ENCODE measurements at places on chromosomes 11 and 22.
A peak's percentile ranks its signal among the peaks of the same experiment; 100 is the strongest.

- H3K36me3 ChIP-seq, result no peaks in the 10 kb centered on the region
- H3K27me3 ChIP-seq, result no peaks in the 10 kb centered on the region
- H3K4me3 ChIP-seq, result no peak overlapping the region
- no peak overlapping the region for H3K27ac ChIP-seq
- no peaks in the 10 kb centered on the region for H3K4me1 ChIP-seq
Observed at GRCh38 chr11:77055101-77055561, 11.6 kb upstream of the CAPN5 start.

DNA sequence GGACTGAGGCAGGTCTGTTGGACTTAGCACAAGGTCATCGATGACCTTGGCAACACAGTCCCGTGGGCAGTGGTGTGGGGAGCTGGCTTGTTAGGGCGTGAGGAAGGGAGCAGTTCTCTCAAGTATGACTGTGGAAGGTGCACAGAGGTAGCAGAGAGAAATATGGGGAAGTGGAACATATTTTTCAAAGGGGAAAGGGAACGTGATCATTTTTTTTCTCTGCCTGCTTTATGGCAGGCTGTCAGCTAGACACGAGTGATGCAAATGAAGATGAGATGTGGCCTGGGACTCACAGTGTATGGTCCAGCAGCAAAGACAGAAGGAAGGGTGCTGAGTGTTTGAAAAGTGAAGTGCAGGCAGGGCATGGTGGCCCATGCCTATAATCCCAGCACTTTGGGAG, 30.6 kb downstream of the ADAMTS8 start:
- H3K27ac ChIP-seq, result no peak overlapping the region
- no peak for DNase-seq
- no peaks in the 10 kb centered on the region for H3K27me3 ChIP-seq
- H3K4me1 ChIP-seq, result peaks cover 28% of the 10 kb centered on the region
- H3K36me3 ChIP-seq, result no peaks in the 10 kb centered on the region

GRCh38 chr11:2942872-2943710, 13.9 kb upstream of the PHLDA2 start:
- no peak for DNase-seq
- no peaks in the 10 kb centered on the region for H3K36me3 ChIP-seq
- no peak overlapping the region for H3K27ac ChIP-seq
- H3K27me3 ChIP-seq, result no peaks in the 10 kb centered on the region

GRCh38 chr22:20083157-20083890, 3.3 kb downstream of the DGCR8 start:
- H3K27me3 ChIP-seq, result no peaks in the 10 kb centered on the region
- no peak for DNase-seq
- peaks cover 28% of the 10 kb centered on the region for H3K36me3 ChIP-seq
- H3K4me3 ChIP-seq, result no peak overlapping the region
- H3K27ac ChIP-seq, result no peak overlapping the region
- peaks cover 33% of the 10 kb centered on the region for H3K4me1 ChIP-seq

DNA sequence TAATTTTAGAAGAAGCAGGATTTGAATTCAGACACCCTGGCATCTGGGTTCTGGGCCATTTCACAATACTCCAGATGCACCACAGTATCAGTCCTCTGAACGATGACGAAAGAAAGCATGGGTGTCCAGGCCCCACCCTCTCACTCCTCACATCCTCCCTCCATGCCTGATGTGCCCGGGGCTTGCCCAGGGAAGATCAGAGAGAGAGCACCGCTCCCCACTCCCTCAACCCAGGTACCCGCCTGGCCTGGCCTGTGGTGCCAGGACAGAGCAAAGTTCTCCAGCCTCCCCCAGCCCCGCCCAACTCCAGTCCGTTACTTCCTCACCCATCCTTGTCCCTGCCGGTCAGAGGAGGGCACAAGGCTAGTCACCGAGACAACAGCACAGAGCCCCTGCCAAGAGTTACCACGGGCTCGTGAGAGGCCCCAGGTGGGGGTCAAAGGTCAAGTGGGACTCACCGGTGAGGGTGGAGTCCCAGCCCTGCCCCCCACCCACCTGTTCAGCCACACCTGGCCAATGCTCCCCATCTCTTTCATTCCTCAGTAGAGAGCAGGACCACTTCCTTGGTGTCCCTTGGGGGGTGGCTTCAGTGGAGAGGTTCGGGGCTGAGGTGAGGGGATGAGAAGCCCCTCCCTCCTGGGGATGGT, 8.1 kb downstream of the BCL9L start:
- H3K4me1 ChIP-seq, result peaks cover 14% of the 10 kb centered on the region
- no peaks in the 10 kb centered on the region for H3K27me3 ChIP-seq
- H3K4me3 ChIP-seq, result peak overlapping the region; percentile 23
- no peaks in the 10 kb centered on the region for H3K36me3 ChIP-seq
- H3K27ac ChIP-seq, result peak overlapping the region; percentile 97

DNA sequence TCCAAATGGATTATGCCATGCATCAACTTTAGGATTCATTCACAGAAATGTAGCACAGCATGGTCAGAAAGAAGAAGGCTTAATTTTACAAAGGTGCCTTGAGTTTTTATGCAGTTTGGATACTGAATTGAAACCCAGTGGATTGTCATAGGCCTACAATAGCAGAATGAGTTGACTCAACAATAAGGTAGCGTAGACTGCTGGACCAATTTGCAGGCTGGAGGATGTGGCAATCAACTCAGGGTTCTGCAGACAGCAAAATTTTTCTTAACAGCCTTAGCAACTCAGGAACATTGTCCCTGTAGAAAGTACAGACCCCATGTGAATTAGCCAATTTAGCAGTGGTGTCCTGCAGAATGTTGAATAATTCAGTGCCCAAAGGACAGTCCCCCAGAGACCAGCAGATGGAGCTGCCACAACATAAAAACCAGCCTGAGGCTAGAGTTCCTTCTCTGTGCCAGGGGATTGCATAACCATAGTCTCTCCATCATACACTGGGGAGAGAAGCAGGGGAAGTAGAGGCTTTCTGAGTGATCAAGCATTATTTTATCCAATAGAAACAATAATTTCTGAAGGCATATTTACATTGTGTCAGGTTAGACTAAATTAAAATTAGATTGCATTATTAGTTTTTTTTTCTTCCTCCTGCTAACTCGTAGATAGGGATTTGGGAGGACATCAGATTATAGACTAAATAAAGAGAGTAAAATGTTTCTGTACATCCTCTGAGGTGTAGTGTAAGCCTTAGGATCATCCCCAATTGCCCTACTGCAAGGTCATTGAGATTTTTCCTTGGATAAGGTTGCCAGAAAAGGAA, 20.3 kb upstream of the MRPL17 start:
- peaks cover 15% of the 10 kb centered on the region for H3K4me1 ChIP-seq
- H3K4me3 ChIP-seq, result no peak overlapping the region
- H3K36me3 ChIP-seq, result no peaks in the 10 kb centered on the region
- H3K27me3 ChIP-seq, result no peaks in the 10 kb centered on the region
- no peak overlapping the region for H3K27ac ChIP-seq

GRCh38 chr22:41556561-41556960, 4.2 kb upstream of the CSDC2 start:
- H3K4me3 ChIP-seq, result no peak overlapping the region
- no peaks in the 10 kb centered on the region for H3K36me3 ChIP-seq
- no peak for DNase-seq
- no peaks in the 10 kb centered on the region for H3K4me1 ChIP-seq
- no peaks in the 10 kb centered on the region for H3K27me3 ChIP-seq
- H3K27ac ChIP-seq, result no peak overlapping the region

- H3K27ac ChIP-seq, result no peak overlapping the region
- no peak for DNase-seq
- H3K27me3 ChIP-seq, result no peaks in the 10 kb centered on the region
- H3K4me1 ChIP-seq, result no peaks in the 10 kb centered on the region
- H3K4me3 ChIP-seq, result no peak overlapping the region
Observed at GRCh38 chr11:61540528-61540927, 32.0 kb downstream of the LRRC10B start.

GRCh38 chr11:103878646-103879045, 157.8 kb upstream of the DDI1 start:
- no peaks in the 10 kb centered on the region for H3K27me3 ChIP-seq
- no peak overlapping the region for H3K27ac ChIP-seq
- no peak overlapping the region for H3K4me3 ChIP-seq
- H3K36me3 ChIP-seq, result no peaks in the 10 kb centered on the region
- DNase-seq, result peak; percentile 16

- H3K4me3 ChIP-seq, result no peak overlapping the region
- H3K27ac ChIP-seq, result peak overlapping the region; percentile 78
- no peaks in the 10 kb centered on the region for H3K36me3 ChIP-seq
- peaks cover 31% of the 10 kb centered on the region for H3K4me1 ChIP-seq
- peak; percentile 48 for DNase-seq
Observed at GRCh38 chr11:12287009-12287373, 90.4 kb upstream of the PARVA start.

- H3K36me3 ChIP-seq, result no peaks in the 10 kb centered on the region
- no peak overlapping the region for H3K4me3 ChIP-seq
- H3K4me1 ChIP-seq, result no peaks in the 10 kb centered on the region
Observed at GRCh38 chr11:69791276-69792180, 16.4 kb upstream of the FGF4 start.

- peaks cover 49% of the 10 kb centered on the region for H3K4me1 ChIP-seq
- no peak overlapping the region for H3K4me3 ChIP-seq
- no peaks in the 10 kb centered on the region for H3K27me3 ChIP-seq
- peaks cover 67% of the 10 kb centered on the region for H3K36me3 ChIP-seq
- peak overlapping the region; percentile 21 for H3K27ac ChIP-seq
- no peak for DNase-seq
Observed at GRCh38 chr11:114090225-114090910, 30.9 kb downstream of the ZBTB16 start.

GRCh38 chr11:134742224-134742612, 330.2 kb upstream of the B3GAT1 start:
- DNase-seq, result no peak
- no peaks in the 10 kb centered on the region for H3K36me3 ChIP-seq
- H3K4me3 ChIP-seq, result no peak overlapping the region
- no peaks in the 10 kb centered on the region for H3K27me3 ChIP-seq

DNA sequence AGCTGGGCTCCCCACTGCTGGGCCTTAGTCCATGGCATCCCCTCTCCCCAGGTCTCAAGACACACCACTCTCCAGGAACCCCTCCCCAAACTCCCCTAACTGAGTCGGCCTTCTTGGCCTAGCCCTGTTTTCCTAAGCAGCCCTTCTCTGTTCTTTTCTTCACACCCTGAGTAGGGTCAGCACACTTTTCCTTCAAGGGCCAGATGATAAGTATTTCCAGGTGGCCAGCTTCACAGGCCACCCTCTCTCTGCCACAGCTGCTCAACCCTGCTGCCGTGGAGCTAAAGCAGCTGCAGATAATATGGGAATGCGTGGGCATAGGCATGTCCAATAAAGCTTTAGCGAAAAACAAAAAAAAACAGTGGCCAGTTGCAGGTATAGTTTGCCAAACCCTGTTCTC, 24.1 kb downstream of the DGCR2 start:
- no peaks in the 10 kb centered on the region for H3K27me3 ChIP-seq
- H3K4me3 ChIP-seq, result no peak overlapping the region
- H3K27ac ChIP-seq, result no peak overlapping the region

GRCh38 chr11:123054301-123055065, 7.5 kb downstream of the HSPA8 start:
- no peaks in the 10 kb centered on the region for H3K27me3 ChIP-seq
- no peak overlapping the region for H3K4me3 ChIP-seq
- DNase-seq, result peak; percentile 37
- H3K4me1 ChIP-seq, result peaks cover 19% of the 10 kb centered on the region
- H3K36me3 ChIP-seq, result peaks cover 3% of the 10 kb centered on the region

DNA sequence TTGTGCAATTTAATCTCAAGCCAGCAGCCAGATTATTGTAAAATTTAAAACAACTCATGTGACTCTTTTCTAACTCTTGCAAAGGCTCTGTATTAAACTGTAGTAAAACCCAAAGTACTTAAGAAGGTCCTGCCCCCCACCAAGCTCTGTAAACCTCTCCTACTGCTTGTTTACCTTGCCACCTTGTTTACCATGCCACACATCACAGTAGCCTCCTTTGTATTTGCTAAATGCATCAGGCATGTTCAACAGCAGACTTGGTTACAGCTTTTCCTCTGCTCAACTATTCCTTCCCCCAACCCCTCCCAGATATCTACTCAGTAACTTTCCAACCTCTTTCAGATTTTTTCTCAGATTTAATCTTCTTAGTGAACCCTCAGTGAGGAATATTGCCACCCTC, 861.6 kb downstream of the METTL15 start:
- H3K4me3 ChIP-seq, result no peak overlapping the region
- H3K27me3 ChIP-seq, result no peaks in the 10 kb centered on the region
- H3K36me3 ChIP-seq, result no peaks in the 10 kb centered on the region
- H3K4me1 ChIP-seq, result no peaks in the 10 kb centered on the region
- no peak overlapping the region for H3K27ac ChIP-seq

- DNase-seq, result no peak
- no peak overlapping the region for H3K27ac ChIP-seq
- H3K4me1 ChIP-seq, result no peaks in the 10 kb centered on the region
Observed at GRCh38 chr22:45584621-45585436, 82.1 kb downstream of the FBLN1 start.

DNA sequence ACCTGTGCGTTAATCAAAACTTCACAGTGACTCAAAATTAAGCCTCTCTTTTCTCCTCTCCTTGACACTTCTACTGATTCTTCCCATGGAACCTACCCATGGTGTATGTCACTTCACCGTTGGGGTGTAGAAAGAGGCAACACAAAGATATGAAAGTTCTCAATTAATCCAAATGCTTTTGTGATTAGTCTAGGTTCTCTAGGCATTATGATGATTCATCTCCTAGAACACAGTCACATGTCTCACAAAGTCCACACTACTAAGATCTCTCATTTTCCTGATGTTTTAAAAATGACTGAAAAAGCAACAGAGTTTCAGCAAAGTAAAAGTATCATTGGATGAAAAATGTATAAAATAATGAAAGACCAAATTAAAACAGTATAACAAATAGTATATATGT, 13.7 kb upstream of the SCGB2A2 start:
- DNase-seq, result no peak
- no peaks in the 10 kb centered on the region for H3K27me3 ChIP-seq
- no peaks in the 10 kb centered on the region for H3K4me1 ChIP-seq
- H3K36me3 ChIP-seq, result no peaks in the 10 kb centered on the region
- no peak overlapping the region for H3K27ac ChIP-seq

GRCh38 chr11:100294748-100295147, 392.3 kb upstream of the ARHGAP42 start:
- H3K27ac ChIP-seq, result no peak overlapping the region
- H3K4me1 ChIP-seq, result no peaks in the 10 kb centered on the region
- H3K27me3 ChIP-seq, result no peaks in the 10 kb centered on the region
- DNase-seq, result no peak

DNA sequence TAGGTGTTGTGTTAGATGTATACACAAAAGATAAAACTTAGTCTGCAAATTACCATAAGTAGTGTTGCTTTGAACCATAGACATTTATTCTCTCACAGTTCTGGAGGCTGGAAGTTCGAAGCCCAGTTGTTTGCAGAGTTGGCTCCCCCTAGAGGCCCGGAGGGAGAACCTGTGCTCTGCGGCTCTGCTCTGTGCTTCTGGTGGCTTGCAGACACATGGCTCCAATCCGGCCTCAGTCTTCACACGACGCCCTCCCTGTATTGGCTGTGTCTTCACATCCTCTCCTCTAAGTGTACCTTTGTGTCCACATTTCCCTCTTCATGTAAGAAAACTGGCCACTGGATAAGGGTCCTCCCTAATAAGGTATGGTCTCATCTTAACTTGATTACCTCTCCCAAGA, 128.4 kb downstream of the OPCML start:
- no peaks in the 10 kb centered on the region for H3K36me3 ChIP-seq
- H3K4me1 ChIP-seq, result peaks cover 3% of the 10 kb centered on the region
- no peak for DNase-seq
- no peak overlapping the region for H3K27ac ChIP-seq
